Naive B cell (primary cell): ENCODE measurements at places on chromosomes 16 and 17. TPM values are rescaled to one million over a fixed set of nuclear protein-coding genes. Genes with fewer than 3 reads are reported as not detected.

DNA sequence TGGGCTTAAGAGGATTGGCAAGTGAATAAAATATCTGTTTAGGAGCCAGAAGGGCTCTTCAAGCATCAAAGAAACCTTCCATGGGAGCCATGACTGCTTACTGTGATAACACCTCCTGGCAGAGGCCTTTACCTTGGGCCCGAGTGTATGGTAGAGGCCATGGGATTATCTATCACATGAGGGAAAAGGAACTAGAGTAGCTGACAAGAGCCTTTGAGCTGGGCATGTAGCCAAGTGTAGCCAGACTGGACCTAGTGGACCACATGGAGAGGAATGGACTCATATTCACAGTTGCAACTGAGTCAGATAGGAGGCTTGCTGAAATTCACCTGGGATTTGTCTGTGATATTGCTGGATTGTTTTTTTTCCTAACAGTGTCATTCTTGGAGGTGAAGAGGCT lies 276.0 kb upstream of the ZFHX3 start:
- no peak for DNase-seq

SULT1A1 gene
- polyA plus RNA-seq: 0.90 TPM

- no peak for DNase-seq
These were observed 13.0 kb downstream of the PIP4K2B start for GRCh38 chr17:38786372-38786771.

GRCh38 chr17:3033741-3034577 lies 29.4 kb downstream of the OR1D5 start:
- DNase-seq: no peak

GRCh38 chr16:52436339-52437276 lies 110.3 kb downstream of the TOX3 start:
- no peak for DNase-seq

GPR179 gene
- polyA plus RNA-seq: not detected

DNA sequence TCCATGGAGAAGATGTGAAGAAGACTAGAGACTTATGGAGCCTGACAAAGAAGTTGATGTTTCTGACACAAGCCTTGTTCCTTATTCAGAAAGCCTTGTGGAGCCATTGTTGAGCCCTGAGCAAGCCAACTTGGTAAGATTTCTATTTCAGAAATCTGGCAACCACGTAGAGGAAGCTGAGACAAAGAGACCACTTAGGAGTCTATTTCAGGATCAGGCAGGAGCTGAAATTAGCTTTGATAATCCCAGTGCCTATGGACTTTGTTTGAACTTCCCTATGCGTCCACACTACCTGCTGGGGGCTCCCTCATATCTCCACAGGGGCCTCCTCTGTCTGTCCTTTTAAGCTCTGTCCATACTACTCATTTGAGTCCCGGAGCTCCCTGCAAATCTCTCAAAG lies 540.0 kb upstream of the GOT2 start:
- no peak for DNase-seq

- DNase-seq: no peak
These were observed 465.6 kb downstream of the HS3ST4 start for GRCh38 chr16:26157319-26157718.

NEUROD2 gene
- not detected for polyA plus RNA-seq
